ENCODE measurements at places on chromosomes 7 and 10.
A peak's percentile ranks its signal among the peaks of the same experiment; 100 is the strongest.

DNA sequence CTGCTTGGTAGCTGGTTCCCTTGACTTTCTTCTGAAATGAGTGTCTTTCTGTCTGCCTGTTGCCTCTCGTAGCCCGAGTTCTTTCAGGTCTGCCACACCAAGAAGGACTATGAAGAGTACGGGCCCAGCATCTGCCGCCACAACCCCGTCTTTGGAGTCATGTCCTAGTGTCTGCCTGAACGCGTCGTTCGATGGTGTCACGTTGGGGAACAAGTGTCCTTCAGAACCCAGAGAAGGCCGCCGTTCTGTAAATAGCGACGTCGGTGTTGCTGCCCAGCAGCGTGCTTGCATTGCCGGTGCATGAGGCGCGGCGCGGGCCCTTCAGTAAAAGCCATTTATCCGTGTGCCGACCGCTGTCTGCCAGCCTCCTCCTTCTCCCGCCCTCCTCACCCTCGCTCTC is 94.8 kb downstream of the ACTR3B start:
- no peak for DNase-seq

GRCh38 chr7:41420421-41420820 is 282.5 kb downstream of the INHBA start:
- DNase-seq: no peak

- no peak for DNase-seq
Observed at GRCh38 chr10:65294329-65294728, 1631.5 kb upstream of the LRRTM3 start.

GRCh38 chr7:693280-693679 is 33.2 kb upstream of the DNAAF5 start:
- DNase-seq: no peak

DNA sequence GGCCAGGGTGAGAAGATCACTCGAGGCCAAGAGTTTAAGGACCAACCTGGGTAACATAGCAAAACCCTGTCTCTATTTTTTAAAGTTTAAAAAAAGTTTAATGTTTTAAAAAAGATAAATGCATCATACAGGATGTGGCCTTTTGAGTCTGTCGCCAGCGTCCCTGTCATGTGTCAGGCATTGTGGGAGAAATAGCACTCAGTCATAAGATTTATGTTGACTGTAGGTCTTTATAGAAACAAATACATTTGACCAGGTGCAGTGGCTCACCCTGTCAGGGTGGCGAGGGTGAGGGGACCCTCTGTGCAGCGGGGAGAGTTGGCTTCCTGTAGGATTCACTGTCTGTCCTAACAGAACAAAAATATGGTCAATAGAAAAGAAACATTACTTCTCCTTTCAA is 63.5 kb upstream of the SH2B2 start:
- no peak for DNase-seq

- DNase-seq: no peak
Observed at GRCh38 chr10:100076750-100077149, 4.9 kb downstream of the CPN1 start.

GRCh38 chr7:94530109-94530508 is 20.5 kb downstream of the CASD1 start:
- no peak for DNase-seq

GRCh38 chr7:112199035-112199655 is 7.1 kb downstream of the DOCK4 start:
- DNase-seq: no peak

- DNase-seq: peak; percentile 58
Observed at GRCh38 chr10:60032723-60033122, 126.4 kb upstream of the CCDC6 start.

GRCh38 chr7:107405559-107405958 is 64.3 kb upstream of the GPR22 start:
- DNase-seq: no peak

- no peak for DNase-seq
Observed at GRCh38 chr10:6770846-6771245, 190.8 kb upstream of the PRKCQ start.

- DNase-seq: peak; percentile 70
Observed at GRCh38 chr7:155198901-155199845, 98.5 kb upstream of the INSIG1 start.

GRCh38 chr7:38300175-38300574 is 26.7 kb upstream of the TARP start:
- DNase-seq: no peak

GRCh38 chr10:13503745-13504463 is 24.9 kb downstream of the BEND7 start:
- no peak for DNase-seq

DNA sequence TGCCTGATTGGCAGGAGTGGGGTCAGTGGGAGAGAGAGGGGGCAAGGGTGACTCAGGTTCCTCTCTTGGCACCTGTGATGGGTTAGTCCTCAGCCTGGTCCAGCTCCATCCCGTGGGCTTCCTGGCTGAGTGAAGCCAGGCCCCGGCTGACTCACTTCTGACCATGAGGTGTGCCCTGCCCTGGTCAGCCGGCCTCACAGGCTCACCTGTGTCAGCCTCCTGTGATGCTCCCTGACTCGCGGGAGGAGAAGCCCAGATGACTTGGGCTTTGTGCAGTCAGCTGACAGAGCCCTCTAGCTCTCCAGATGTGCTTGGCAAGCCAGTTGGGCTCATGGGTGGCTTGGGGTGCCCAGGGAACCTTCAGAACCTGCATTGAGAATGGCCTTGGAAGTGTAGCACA is 16.0 kb upstream of the PPIF start:
- DNase-seq: peak; percentile 34

GRCh38 chr7:50801907-50802306 is 19.2 kb upstream of the GRB10 start:
- no peak for DNase-seq

DNA sequence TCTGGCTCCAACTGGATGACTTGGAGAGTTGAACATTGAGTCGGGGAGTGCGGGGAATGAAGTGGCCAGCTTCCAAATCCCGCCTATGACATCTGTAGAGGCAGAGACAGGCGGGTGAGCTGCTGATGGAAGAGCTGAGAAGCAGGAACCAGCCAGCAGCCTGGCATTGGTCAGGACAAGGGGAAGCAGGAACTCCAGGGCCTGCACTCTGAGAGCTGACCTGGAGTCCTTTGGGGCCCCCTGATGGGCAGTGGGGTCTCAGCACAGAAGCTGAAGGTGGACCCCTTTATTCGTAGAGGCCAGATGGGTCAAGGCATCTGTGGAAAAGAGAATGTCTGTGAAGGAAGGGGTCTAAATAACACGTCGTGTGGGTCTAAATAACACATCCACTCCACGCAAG is 57.0 kb downstream of the SEC61G start:
- no peak for DNase-seq

DNA sequence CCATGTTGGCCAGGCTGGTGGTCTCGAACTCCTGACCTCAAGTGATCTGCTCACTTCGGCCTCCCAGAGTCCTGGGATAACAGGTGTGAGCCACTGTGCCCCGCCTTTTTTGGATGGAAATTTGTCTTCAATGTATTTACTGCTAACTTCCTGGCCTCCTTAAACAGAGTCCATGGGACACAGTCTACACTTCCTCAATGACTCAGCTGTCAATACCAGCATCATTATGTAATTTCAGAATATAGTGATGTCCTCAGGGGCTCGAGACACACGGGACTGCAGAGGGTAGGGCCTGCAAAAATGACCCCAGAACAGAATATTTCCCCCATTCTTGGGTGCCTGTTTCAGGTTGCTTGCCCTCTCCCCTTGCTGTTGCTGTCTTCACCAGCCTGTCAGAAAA is 31.1 kb downstream of the CAMK2G start:
- no peak for DNase-seq

DNA sequence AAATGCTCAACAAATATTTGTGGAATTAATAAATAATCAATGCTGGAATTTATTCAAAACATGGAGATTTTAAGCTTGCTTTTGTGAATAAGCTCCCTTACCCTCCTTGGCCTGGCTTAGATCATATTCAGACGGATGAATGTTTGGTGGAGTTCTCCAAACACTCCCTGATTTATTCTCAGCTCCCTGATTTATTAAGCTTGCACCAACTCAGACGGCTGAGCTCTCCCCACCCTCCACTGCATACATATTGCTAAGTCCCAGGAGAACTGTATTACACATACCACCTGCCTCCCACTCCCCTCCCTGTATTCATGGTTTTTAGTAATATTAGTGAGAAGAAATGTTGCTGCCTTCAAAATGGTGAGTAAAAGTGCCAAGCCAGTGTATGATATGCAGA is 1057.5 kb downstream of the SORCS3 start:
- DNase-seq: no peak

DNA sequence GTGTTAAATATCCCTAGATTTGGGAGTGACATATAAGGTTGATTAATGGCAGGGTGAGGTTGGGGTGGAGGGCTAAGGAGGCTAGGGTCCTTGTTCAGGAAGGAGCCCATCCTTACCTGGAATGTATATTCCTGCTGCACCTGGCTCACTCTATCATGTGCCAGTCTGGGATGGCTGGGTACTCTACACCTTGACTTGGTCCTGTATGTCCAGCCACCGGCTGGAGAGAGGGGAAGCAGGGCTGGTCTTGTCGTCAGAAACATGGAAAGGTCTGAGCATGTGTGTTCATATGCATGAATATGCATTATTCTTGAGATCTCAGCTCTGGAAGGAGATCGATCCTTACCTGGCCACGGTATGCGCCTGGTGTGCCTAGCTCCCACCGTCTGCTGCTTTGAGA is 33.2 kb downstream of the TMEM270 start:
- DNase-seq: no peak

DNA sequence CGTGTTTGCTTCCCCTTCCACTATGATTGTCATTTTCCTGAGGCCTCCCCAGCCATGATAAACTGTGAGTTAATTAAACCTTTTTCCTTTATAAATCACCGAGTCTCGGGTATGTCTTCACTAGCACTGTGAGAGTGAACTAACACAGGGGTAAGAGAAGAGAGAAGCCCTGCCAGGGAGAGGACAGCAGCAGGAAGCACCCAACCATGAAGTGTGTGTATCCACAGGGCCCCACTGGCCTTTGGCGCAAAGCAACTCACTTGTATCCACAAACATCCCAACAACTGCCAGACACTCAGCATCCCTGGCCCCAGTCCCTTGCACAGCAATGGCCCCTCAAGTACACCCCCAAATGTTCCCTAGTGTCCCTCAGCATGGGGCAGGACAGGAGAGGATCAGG is 115.1 kb downstream of the MAD1L1 start:
- DNase-seq: no peak

DNA sequence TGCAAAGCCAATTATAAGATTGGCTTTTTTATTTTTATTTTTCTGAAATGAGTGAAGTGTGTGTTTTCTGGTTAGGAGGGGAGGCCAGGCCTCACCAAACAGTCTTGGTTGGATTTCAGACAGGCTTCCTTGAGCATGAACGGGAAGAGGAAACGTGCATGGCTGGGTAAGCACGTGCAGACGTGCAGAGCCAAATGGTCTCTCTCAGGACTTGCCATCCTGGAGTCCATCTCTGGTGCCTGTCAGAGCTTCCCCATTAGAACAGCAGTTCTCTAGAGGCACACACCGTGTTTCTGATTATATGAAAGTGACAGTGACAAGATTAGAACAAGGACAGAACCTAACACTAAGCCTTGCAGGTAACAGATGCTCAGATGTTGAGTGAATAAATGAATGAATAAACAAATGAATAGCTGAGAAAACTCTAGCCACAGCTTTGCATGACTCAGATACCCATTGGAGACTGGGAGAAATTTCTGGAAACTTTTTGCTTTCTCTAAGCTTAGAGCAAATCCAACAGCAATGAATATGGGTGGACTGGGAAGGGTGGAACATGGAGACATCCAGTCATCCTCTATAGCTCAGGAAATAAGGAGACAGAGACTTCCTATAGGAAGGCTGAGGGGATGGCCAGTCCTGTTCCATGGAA is 11.8 kb upstream of the CALD1 start:
- DNase-seq: no peak

DNA sequence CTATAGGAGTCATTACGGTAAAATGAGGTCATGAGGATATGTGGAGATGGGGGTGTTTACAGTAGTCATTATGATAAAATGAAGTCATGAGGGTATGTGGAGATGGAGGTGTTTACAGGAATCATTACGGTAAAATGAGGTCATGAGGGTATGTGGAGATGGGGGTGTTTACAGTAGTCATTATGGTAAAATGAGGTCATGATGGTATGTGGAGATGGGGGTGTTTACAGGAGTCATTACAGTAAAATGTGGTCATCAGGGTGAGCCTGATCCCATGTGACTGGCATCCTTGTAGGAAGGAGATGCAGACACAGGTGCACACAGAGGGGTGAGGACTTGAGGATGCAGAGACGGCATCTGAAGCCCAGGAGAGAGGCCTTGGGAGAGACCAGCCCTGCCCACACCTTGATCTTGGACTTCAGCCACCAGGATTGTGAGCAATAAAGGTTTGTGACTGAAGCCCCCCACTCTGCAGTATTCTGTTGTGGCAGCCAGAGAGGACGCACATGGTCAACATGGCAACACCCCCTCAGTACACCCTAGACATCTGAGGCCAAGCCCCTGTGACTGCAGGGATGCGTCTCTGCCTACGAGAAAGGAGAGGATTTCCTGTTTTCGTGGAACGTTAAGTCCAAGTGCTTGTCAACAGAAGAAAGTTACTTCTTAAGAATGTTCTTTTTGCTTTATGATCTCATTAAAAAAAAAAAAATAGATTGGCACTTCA is 544.4 kb downstream of the DNAJB6 start:
- no peak for DNase-seq

- no peak for DNase-seq
Observed at GRCh38 chr10:130740166-130740565, 571.4 kb downstream of the TCERG1L start.

DNA sequence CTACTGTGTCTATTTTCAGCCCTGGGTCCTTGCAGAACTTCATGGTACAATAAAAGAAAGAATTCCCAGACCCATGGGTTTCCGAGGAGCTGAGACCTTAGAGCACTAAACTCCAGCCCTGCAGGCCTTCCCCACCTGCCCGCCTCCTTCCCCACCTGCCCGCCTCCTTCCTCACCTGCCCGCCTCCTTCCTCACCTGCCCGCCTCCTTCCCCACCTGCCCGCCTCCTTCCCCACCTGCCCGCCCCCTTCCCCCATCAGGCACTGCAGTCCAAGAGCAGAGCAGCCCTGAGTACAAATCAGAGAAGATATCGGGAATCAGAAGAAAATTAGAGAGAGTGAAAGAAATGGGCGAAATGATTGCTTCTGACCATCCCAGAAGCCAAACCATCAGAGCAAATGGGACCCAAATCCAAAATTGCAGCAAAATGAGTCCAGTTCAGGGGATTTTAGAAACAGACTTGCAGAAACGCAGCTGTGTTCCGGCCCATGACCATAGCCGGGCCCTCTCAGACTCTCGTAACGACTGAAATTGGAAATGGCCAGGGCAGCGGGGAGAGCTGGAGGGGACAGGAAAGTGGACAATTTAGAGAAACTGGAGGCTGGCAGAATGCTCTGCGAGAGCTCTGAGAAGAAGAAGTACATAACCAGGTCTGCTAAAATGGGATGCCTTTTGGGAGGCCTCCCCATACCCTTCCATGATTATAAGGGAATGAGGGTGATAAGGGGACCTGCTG is 568.4 kb downstream of the TCERG1L start:
- DNase-seq: no peak

DNA sequence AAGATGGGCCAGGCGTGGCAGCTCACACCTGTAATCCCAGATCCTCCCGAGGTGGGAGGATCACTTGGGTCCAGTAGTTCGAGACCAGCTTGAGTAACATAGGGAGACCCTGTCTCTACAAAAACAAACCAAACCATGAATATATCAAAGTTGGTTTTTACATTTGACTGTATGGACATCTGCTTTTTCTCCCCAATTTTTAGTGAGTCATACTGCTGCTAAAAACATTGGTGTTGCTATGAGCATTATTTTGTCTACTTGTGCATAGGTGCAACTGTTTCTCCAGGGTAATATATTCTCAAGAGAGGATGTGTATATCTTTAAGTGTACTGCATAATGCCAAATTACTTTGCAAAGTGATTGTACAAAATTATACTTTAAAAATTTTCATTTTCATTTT is 769 bp upstream of the TMEM248 start:
- no peak for DNase-seq

All from stimulated activated CD4-positive, alpha-beta T cell treated with anti-CD3 and anti-CD28 coated beads, Interleukin-15, amount 100 ng/mL, for 24 hours (primary cell).